Stimulated activated CD8-positive, alpha-beta memory T cell treated with anti-CD3 and anti-CD28 coated beads, Interleukin-7, amount 100 ng/mL, for 48 hours (primary cell): ENCODE measurements at places on chromosomes 13 and 19.

DNA sequence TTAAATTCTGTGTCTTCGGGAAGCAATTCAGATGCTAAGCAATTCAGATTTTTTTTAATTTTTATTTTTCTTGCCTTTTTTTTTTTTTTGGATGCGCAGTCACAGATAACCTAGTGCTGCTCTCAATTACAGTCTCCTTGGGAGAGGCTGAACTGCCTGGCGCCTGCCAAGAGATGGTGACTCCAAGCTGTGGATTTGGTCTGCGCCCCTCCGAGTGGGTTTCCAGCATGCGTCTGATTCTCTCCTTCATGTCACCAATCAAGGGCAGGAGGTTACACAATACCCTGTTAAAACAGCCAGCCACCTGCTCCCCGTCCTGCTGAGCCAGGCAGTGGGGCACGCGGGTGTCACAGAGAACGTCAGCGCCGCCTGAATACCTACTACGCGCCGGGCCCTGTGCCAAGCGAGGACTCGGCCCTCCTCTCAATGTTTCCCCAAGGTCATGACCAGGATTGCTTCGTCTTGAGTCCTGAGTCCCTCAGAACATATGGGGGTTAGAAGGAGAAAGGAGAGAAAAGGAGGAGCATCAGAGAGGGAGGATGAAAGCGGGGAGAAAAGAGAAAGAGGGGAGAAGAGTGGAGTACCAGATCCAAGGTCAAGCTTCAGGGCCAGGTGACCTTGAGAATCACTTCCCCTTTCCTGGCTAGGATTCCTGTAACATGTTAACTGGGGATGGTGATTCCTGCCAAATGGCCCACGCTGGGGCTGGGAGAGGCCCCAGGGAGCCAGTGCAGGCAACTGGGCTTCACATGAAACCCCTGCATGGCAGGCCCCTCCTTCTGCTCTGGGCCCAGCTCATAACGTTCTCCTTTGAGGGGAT lies 213.6 kb downstream of the URI1 start:
- DNase-seq: no peak

DNA sequence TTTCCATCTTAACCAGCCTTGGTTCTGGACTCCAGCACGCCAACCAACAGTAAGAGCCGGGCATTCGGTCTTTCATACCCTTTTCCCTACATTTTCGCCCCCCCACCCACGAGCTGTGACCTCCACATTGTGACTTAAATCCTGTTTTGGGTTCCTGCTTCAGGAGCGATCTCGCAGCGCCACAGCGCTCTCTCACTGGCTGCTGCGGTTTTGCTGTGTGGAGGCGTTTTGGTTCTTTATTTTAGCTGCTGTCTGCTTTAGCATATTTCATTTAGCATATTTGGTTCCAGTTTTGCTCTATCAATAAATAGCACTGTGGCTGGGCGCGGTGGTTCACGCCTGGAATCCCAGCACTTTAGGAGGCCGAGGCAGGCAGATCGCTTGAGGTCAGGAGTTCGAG lies 19.5 kb upstream of the SLC39A3 start:
- no peak for DNase-seq

DNA sequence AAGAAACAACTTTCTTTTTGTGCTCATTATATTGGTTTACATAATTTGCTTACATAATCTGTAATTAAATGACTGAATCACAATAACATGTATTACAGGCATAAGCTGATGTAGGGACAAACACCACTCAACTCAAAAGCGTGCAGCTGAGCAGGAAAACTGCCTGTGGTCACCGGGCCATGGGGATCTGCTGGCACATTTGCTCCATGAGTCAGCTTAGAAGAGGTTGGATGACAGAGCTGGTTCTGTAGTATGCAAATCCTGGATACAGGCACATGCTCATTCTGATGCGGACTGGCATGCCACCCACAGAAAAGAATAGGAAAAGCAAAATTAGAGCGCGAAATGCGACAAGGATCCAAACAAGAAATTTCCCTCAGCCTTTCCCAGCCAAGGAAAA lies 128.6 kb downstream of the USP12 start:
- no peak for DNase-seq

DNA sequence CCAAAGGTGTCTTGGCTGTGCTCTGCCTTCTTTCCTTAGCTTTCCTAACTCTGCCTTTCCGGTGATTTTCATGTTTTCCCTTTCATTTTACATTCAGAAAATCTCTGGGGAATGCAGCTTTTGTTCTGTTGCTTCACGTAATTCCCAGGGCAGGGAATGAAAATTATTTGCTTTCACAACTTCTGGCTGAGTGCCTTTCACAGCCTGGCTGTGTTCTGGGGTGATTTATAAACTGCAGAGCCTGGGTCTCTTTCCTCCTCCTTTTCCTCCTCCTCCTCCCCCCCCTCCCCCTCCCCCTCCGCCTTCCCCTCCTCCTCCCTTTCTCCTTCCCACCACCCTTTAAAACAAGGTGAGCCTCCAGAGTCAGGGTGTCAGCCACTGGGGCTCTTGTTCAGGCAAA lies 84.3 kb downstream of the RNASEH2B start:
- no peak for DNase-seq

DNA sequence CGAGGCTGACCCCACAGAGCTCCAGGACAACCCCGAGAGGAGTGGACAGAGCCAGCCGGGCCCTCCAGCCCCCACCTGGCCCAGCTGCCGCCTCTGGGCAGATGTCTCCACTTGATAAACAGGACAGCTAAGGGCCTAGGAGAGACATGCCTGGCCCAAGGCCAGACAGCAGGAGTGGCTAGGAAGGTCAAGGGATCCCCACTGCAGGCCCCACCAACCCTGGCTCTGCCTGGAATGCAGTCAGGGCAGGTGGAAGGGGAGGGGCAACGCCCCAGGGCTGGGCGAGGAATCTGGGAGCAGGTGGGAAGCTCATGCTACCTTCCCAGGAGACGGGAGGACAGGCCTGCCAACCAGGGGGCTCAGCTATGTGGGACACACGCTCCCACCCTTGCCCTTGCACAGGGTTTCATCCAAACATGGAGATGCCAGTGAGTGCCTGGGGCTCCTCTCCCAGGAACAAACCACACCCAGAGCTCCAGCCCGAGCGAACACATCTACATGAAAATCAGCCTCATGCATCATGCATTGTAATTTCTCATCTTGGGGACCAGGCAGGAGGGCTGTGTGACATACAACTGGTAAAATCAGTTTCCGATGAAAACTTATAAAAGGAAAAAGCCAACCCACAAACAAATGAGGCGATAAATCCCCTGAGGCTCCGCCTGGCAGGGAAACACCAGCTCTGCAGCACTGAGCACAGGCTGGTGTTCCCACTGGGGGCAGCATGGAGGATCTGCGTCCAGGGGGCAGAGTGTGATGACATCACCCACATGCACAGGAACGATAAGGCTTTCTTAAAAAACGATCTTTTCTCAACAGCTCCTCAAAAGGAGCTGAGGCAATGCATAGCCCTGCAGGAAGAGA lies 25.0 kb downstream of the SH3GL1 start:
- DNase-seq: no peak

DNA sequence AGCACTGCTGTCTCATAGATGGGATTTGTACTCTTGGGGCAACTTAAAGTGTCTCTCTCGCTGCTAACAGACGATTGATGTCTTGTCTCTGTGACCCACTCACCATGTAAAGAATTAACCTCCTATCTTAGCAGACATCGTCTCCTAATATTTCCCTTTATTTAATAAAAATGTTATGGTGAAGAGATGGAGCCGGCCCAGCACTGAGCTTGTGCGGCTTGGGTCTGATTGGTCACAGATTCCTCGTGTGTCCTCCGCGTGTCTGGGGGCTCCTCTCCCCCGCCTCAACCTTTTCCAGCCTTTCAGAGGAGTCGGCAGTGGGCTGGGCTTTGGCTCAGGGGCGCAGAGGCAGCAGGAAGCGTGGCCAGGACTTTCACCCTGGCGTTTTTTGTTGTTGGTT lies 13.2 kb upstream of the CRTC1 start:
- DNase-seq: no peak

DNA sequence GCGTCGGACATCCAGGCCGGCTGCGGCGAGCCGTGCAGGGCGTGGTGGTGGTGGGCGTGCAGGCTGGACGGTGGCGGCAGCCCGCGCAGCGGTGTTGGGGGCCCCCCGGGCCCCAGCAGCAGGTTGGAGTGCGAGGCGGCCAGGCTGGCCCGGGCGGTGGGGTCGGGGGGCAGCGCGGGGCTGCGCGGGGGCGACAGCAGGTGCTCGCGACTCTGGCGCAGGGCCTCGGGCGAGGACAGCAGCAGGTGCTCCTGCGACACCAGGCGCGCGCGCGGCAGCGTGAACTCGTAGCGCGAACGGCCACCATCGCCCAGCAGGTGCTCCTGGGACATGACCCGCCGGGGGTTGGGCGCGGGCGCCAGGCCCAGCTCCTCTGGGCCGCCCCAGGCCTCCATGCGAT lies 9.8 kb downstream of the SHISA7 start:
- DNase-seq: no peak

- DNase-seq: no peak
Measured at GRCh38 chr13:75541287-75541686, 3.6 kb upstream of the COMMD6 start.

DNA sequence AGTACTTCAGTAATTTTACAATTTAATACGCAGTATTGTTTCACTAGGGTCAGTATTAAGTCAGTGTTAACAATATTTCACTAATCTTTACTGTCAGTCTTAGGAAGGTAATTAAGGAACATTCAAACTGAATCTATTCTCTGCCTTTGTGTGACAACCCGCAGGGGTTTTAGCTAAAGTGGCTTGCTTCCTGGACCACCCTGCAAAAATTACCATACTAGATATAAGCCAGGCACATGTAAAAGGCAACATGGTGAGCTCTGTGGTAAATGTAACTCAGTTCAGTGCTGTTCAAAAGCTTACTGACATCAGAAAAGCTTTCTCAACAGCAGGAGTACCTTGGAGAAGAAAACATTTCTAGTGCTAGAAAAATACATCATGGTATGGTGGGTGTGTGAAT lies 116.7 kb downstream of the FREM2 start:
- no peak for DNase-seq

- no peak for DNase-seq
Measured at GRCh38 chr13:80265348-80265747, 75.6 kb downstream of the SPRY2 start.

DNA sequence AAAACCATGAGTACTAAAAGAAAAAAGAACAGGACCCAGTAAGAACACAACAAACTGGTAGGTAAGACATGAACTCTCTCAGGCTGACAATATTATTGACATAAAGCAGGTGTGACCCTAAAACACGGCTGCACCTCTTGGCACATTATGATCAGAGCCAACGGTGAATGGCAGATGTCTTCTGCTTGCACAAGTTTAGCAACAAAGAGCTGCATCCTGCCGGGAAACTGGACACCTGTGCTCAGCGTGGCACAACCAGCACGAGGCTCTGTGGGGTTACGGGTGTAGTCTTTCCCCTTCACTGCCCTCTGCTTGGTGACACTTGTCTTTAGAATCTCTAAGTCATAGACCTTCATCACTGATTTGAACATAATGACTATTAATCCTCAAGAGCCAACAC lies 97.9 kb downstream of the DOCK9 start:
- DNase-seq: no peak

DNA sequence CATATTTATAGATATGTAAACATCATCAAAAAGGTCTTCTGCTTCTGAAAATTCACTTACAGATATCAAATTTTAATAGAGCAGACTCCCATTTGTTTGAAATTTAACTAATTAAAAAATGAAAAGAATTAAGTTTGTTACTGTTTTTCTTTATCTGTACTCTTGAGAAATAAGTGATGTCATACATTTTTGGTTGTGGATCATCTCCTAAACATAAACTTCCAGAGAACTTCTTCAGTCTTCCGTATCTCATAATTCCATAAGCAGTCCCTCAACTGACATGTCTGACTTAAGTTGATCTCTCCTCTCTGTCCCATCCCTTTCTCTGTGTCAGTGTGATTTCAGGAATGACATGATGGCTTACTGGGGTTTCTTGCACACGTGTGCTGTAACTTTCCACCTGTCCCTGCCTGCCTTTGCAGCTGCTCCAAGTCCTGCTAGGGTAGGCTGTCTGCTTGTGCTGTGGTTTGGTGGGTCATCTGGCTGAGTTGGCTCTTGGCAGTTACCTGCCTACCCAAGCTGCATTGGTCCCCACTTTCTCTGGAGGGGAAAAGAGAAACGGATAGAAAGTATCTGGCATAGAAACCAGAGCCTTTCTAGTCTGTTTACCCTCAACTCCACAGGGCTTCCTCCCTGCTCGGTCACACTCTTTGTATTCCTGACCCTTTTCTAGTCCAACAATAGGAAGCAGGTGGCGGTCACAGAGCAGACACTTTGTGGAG lies 127.1 kb downstream of the GGACT start:
- no peak for DNase-seq

- DNase-seq: no peak
Measured at GRCh38 chr19:47027586-47028088, 8.0 kb downstream of the NPAS1 start.

- no peak for DNase-seq
Measured at GRCh38 chr13:58666331-58666730, 1034.8 kb downstream of the PCDH17 start.

DNA sequence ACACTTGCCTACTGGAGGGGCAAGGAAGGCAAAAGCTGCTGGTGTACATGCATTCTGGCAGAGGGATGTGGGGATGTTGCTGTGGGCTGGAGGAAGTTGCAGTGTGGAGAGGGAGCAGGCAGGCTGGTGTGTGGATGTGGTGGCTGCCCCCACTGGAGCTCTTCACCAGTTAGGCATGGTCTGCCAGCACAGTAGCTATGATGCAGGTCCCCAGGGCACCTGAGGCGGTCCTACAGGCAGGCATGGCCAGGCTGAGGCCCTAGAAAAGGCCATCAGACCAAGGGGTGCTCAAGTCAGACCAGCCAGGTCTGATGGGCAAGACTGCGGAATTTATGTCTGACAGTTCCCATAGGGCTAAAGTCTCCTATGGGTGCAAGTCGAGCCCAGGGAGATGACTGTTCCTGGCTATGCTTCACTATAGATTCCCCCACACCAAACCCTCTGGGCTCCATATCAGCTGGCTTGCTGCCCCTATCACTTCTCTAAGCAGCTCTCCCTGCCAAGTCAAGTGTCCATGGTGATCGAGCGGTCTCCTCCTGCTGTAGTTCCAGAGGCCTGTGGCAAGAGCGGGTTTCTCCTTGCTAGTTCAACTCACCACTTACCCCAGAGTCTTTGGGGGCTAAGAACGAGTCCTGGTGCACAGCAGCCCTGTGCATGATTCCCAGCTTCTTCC lies 473.1 kb downstream of the TDRD3 start:
- DNase-seq: no peak

DNA sequence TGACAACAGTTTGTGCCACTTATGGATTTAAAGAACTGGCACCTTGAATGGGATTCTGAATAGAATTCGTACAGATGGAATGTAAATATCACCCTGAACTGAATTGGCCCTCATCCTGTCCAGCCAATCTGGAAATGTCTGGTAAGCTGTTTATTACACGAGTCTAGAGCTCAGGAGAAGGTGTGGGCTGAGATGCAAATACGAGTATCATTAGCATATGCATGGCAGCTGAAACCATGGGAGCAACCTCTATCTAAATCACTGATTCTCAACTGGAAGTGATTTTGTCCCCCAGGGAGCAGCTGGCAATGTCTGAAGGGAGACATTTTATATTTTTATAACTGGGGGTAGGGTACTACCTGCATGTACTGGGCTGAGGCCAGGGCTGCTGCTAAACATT lies 15.6 kb upstream of the VWA8 start:
- DNase-seq: no peak

DNA sequence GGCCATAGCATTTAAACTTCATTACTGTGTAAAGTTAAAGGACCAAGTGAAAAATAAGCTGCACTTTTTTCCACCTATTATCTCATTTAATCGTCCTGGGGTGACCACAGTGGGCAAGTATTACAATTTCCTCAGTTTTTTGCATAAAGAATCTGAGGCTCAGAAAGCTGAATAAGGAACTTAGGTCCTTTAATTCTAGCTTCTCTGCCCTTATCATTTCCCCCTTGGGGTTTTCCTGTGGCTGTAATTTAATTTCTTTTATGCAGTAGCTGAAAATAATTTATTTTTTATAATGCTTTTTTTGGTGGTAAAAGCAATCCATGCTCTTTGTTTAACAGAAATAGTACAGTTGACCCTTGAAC lies 59.8 kb upstream of the RCBTB2 start:
- DNase-seq: no peak
